ENCODE measurements at places on chromosomes 3 and 15.

- DNase-seq: no peak
These were observed 5.9 kb upstream of the TRA2B start for GRCh38 chr3:185943760-185944106.

- no peak for DNase-seq
These were observed 4.8 kb downstream of the OSBPL10 start for GRCh38 chr3:31976302-31976701.

- DNase-seq: no peak
These were observed 9.9 kb downstream of the ITPR1 start for GRCh38 chr3:4503050-4503449.

DNA sequence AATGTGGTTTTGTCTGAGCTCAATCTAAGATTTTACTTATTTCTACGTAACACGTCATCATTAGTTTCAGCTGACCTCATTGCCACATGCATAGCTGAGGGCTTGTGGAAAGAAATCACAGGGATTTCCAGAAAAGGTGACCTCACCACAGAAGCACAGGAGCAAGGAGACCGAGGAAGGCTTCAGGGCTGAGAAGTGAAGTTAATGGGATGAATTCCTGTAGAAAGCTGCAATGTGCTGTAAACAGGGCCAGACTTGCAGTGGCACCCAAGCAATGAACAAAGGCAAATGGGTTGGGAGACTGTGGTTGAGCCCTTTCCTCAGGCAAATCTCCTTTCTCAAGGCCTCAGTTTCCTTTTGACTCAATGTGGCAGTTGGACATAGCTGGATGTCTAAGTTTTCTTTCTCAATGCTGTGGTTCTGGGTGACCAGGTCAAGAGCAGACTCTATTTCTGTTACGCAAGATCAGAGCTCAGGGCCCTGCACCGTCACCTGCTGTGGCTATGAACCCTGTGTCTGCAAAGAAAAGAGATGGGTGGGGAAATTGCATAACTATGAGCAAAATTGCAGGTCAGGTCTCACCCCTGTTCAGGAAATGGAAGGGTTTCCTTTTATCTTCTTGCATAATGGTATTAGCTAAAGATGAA is 252.2 kb upstream of the TBL1XR1 start:
- peak; percentile 36 for DNase-seq

DNA sequence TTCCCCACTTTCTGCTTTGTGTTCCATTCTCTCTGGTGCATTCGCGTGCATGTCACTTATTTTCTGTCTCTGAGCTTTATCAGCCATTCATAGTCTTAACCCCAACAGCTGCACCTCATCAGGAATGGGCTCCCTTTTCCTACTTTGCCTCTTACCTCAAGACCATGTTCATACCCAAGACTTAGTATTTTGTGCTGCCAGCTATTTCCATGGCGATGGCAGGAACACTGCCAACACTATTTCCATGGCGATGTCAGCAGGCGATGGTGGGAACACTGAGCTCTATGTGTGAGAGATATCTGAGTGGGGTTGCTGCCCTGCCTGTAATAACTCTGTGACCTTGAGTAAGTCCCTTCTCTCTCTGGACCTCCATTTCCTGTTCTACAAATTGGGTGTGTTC is 5.5 kb downstream of the ZNF35 start:
- no peak for DNase-seq

- DNase-seq: no peak
These were observed 165.1 kb upstream of the STAC start for GRCh38 chr3:36215241-36215640.

- no peak for DNase-seq
These were observed 55.5 kb upstream of the MELTF start for GRCh38 chr3:197085137-197085536.

- no peak for DNase-seq
These were observed 40.7 kb upstream of the LMCD1 start for GRCh38 chr3:8460815-8461456.

DNA sequence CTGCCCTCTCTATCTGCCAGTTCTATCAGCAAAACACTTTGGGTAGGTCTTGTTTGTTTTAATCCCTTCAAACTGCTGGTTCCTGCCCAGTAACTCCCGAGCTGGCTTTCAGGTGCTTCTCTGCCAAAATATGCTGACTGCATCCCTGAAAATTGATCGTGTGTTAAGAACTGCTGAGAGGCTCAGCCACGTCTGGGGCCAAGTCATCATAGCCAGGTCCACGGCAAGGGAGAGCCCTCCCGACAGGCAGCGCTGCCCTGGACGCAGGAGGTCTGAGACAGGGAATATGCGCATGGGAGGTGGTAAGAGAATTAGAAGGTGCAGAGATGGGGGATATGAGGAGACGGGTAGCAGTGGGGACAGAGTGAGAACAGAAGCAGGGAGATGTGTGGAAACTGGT is 179.7 kb upstream of the TOPAZ1 start:
- DNase-seq: no peak

DNA sequence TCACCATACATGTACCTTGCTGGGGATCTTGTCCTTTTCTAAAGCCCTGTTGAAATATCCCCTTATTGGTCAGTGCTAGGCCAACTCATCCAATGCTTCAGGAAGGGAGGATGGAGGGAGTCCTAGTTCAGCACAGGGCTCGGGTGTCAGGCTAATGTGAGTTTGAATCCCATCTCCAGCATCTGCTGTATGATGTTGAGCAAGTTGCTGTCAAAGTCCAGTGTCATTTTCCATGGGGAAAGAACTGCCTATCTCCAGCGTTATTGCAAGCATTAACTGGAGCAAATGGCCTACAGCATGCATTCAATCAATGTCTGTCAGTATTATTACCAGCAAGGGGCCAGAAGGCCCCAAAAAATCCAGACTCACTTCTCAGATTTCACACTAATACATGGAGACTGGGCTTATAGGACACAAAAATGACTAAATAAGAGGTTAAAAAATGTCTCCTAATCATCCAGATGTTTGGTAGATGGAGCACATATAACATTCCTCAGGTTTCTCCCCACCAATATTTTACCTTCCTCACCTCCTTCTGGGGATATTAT is 40.8 kb downstream of the SRGAP3 start:
- no peak for DNase-seq

- no peak for DNase-seq
These were observed 20.1 kb upstream of the C3orf49 start for GRCh38 chr3:63798949-63799348.

- DNase-seq: peak; percentile 76
These were observed 684 bp upstream of the RPS27L start for GRCh38 chr15:63157891-63158431.

DNA sequence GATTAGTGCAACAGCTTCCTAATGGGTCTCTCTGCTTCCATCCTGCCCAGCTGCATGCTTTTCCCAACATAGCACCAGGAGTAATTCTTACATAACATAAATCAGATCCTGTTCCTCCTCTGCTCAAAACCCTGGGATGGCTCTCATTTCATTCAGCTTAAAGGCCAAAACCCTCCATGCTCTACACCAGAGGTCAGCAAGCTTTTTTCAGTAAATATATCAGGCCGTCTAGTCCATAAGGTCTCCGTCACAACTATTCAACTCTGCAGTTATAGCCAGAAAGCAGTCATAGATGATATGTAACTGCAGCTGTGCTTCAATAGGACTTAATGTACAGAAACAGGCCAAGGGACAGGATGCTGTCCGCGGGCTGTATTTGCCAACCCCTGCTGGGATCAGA is 202.8 kb upstream of the UBE2E2 start:
- no peak for DNase-seq

Measured in suppressor macrophage (primary cell).